ENCODE measurements at places on chromosomes 1 and 21.

DNA sequence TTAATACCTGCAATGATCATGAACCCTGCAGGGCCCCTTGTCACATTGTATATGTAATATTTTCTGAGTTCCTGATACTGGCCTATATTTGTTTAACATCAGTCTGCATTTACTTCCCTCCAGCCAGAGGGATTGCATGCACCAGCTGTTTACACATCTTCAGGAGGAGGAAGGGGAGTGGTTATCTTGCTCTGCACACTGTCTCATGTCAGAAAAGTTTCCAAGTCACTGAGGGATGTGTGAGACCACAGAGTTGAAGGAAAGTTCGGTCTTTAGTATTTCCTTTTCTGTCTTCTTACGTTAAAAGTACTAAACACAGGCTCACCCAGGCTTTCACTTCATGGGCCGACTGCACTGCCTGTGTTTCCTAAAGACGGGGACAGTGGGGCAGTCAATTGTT, 574.1 kb downstream of the LMO4 start:
- DNase-seq: no peak

- DNase-seq: no peak
Measured at GRCh38 chr1:2439369-2439768, 27.0 kb upstream of the PEX10 start.

- peak; percentile 60 for DNase-seq
Measured at GRCh38 chr1:203135636-203136305, 8.2 kb downstream of the ADORA1 start.

DNA sequence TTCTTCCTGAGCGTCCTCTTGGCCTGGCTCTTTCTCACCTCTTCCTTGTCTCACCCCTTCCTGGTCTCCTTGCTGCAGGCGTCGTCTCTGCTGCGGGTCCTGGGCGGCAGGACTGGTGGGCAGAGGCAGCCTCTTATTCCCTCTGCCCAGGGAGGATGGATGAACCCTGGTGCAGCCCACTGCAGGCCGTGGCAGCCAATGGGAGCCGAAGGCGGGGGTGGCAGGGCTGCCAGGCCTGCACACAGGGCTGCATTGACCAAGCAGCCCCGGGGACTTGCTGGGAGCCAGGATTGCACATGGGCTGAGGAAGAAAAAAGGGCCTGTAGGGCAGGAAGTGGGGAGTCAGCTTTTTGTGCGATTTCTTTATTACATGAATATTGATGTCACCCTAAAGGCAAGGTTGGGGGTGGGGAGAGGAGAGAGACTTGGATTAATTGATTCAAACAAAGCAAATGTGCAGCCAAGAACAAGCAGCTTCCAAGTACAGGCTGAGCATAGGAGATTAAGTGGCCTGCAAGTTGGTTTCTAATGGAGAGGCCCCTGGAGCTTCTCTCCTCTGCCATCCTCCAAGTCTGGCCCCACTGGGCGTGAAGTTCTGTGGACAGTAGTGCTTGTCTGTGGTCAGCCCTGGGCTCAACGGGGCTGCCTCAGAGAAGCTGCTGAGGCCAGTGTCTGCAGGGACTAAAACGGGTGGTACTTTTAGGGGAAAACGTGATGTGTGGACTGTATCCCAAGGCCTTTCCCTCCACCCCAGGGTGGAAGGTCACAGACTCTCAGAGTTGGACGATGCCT, at the start of gene S100B:
TSS of gene S100B (minus strand) at position 108 of the 792 bp plus-strand sequence. CDS start 2,667 bp downstream, outside the sequence.
- no peak for DNase-seq

DNA sequence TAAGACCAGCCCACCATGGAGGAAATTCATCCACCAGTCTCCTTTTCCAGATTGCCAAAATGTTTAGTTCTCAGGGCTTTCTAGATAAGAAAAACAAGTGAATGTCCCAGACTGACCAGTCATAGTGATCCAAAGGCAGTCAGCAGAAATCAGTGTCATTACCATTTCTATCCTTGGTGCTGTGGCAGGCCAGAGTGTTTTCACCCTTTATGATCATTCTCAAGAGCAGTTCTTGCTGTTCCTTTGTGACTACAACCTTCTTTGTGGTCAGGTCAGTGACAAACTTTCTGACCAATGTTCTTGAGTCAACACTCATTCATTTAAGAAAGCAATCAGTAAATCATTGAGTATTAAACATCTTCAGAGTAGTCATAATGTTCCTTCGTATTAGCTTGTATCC, 7.3 kb upstream of the DHCR24 start:
- no peak for DNase-seq

GRCh38 chr21:36732217-36732616, 33.3 kb downstream of the SIM2 start:
- DNase-seq: no peak

- DNase-seq: peak; percentile 50
Measured at GRCh38 chr1:41325801-41326200, 35.4 kb upstream of the FOXO6 start.

Measured in LHCN-M2 (cell line).